ENCODE measurements at places on chromosomes 6 and 20.

DNA sequence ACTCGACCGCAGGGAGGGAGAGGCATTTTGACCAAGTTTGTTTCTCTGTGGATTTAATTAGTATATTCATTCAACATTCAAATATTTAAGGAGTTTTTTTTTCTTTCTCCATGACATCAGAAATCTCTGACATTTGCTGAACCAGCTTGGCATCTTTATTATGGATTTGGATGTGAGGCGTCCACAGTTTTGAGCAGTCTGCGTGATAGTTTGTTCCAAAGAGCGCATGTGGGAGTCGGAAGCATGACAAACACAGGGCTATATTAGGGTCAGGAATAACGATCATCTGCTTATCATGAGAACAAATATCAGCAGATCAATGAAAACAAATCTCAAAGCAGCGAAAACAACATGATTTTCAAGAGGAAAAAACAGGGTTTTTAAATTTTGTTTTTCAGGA is 373.2 kb downstream of the CDH4 start:
- DNase-seq = no peak

DNA sequence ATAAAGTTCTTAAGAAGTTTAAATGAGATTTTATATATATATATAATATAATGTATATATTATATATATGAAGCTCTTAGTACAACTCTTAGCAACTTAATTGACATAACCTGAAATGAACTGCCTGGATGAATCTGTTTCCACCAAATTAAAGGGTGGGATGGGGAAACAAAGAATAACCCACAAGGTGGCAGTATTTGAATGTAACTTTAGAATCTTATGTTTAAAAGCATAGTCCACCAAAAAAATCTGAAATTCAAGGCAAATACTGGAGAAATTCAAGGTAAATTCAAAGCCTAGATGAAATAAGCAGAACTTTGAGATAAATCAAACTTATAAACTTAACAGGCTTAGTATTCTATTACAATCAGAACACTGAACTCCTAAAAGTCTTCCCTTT is 4.4 kb upstream of the IBTK start:
- peak; percentile 8 for DNase-seq

DNA sequence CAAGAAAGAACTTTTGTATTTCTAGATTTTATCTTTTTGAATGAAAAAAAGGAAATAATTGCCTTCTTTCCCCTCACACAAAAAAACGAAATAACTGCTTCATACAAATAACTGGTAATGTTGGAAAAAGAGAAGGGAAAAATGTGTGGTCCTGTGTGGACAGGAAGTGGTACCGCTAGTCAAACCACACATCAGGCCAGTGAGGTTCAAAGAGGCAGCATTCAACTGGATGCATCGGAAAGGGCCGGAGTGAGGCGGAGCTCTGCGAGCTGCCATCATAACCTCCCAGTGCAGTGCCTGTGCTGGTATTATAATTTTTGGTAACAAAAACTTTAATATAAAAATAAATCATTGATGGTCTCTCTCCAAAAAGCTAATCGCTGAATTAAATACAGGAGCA is 111.2 kb downstream of the IRF4 start:
- DNase-seq = no peak

DNA sequence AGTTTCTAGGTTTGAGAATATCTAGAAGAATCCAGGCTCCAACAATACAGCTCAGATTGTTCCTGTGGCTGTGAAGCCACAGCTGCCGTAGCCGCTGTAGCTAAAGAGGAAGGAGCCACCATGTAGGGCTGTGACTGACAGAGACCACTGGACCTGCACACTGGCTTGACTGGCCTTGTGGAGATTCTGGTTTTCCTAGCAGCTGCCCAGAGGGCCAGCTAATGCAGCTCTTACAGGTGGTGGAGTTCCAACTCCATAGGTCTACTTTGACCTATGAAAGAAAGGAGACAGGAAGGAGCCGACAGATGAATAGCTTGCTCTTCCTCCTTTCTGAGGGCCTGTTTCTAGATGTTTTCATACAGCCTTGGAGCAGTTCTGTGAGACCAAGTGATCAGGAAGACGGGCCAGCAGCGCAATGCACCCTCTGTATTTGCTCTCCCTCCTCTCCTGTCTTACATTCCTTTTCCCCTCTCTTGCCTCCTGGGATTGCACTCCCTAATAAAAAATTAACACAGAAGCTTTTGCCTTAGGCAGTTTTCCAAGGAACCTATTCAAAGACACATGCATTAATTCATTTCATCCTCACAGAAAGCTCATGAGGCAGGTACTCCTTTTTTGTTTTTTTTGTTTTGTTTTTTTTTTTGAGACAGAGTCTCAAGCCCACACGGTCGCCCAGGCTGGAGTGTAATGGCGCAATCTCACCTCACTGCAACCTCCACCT is 51.8 kb upstream of the MYB start:
- DNase-seq = no peak

DNA sequence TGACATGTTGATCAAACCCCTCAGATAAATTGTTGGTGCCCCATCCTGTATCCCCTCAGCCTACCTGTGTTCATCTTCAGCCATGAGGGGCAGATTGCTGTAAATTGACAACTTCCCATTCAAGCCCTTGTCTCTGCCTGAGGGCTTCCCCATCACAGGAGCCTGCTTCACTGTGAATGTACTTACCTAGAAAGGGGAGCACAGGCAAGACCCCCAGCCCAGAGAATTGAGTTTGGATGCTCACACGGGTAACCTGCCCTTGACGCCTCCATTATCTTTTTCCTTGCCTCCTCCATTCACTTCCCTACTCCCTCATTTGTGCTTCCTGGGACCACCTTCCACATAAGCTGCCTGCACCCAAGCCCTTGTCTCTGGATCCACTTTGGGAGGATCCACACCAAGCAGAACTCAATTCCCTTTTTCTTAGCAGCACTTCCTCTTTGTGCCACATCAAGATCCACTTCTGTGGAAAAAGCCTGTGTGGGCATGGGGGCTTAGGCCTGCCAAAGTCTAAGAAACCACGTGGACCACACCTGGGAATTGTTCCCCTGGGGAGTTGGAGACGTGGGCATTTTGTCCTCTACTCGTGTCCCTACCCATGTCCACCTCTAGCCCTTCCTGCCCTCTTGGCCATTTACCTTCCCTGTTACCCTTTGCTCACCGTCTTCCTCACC is 103.4 kb upstream of the FOXA2 start:
- DNase-seq = no peak

DNA sequence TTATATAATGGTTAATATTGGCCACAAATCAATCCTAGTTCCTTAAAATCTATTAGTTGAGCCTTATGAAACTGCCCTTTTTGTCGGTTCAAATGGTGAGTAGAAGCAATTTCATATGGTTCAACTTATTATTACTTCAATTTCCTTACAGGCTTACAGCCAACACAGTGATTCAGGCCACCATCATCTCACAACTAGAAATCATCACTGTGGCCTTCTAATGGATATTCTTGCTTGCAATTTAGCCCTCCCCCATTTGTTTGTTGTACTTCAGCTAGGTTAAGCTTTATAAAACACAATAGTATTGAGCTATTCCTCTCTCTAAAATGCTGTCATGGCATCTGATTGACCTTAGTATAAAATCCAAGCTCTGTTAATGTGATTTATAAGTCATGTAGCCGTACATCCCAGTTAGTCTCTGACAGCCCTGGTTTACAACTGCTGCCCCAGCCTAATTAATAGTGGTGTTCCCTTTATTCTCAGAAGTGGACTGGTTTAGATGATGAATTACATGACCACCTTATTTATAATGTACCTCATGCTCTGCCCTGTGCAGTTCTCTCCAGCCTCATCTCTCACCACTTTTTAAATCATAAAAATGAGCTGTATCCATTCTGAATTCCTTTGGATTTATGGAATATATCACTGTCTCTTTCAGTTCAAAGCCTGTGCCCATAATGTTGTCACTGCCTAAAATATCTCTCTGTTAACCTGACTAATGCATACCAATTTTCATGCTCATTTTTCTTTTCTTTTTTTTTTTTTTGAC is 36.7 kb downstream of the LAMA2 start:
- no peak for DNase-seq

DNA sequence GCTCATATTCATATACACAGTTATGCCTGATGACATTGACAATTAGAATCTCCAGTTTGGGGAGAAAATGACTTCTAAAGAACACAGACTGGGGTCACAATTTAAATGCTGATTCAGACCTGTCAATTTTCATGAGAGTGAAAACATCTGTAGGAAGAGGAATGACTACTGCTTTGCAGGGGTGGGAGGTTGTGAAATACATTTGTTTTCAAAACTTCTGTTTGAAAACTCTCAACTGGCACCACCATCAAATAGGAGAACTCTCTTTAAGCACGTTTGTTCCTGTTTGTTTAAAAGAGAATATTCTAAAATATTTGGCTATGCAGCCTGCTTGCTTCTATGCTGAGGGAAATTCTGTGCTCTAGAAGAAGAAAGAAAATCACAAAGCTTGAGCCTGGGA is 50.8 kb upstream of the ADGRF5 start:
- no peak for DNase-seq

DNA sequence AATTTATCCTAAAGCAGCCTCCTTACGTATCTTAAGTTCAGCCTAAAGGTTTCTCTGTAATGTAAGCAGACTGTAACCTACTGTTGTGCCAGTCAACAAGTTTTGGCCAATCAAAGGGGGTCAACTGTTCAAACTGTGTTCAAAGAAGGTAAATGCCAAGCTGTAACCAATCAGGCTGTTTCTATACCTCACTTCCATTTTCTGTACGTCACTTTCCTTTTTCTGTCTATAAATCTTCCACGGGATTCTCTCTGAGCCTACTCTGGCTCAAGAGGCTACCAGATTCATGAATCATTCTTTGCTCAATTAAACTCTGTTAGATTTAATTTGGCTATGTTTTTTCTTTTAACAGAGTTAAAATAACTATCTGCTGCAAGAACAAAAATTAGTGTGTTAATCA is 5.1 kb upstream of the CALHM6 start:
- no peak for DNase-seq

- peak; percentile 19 for DNase-seq
Observed at GRCh38 chr6:7243179-7243981, 69.6 kb downstream of the SSR1 start.

- DNase-seq = no peak
Observed at GRCh38 chr20:44392776-44393607, 37.5 kb downstream of the HNF4A start.

GRCh38 chr20:51894201-51894600 is 91.9 kb upstream of the SALL4 start:
- DNase-seq = no peak

DNA sequence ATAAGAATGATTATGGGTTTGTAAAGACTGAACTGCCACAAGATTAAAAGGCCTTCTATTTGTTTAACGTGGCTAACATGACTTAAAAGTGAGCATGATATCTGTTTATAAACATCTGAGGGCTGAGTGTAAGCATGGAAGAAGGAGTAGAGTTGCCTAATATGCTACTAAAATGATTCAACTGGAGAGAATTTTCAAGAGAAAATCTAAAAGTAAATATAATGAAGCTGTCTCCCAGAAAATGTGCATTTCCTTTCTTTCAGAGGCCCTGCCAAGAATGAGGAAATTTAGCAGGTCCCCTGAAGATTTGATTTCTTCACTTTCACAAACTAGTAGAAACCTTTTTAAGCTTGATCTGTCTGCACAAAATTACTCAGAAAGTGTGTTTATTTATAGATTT is 4.2 kb upstream of the EYA4 start:
- DNase-seq = no peak

DNA sequence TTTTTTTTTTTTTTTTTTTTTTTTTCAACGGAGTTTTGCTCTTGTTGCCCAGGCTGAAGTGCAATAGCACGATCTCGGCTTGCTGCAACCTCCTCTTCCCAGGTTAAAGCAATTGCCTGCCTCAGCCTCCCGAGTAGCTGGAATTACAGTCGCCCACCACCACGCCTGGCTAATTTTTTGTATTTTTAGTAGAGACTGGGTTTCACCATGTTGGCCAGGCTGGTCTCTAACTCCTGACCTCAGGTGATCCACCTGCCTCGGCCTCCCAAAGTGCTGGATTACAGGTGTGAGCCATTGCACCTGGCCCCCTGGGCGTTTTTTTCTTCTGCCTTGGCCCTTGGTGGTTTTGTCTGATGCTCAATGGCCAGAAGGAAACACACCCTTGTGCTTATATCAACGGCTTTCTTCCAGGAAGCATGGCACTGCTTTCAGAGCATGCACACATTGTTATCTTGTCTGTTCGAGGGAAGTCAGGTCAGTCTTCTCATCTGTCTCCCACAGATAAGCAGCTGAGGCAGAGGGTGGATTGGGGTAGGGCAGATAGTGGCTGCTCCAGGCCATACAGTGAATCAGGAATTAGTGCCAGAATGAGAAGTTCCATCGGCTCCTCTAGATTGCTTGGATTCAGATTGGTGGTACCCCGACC is 203.1 kb downstream of the TSHZ2 start:
- DNase-seq = no peak

GRCh38 chr20:60402189-60403058 is 444.2 kb downstream of the CDH26 start:
- DNase-seq = no peak

GRCh38 chr20:10075606-10076005 is 40.8 kb downstream of the ANKEF1 start:
- DNase-seq = no peak

DNA sequence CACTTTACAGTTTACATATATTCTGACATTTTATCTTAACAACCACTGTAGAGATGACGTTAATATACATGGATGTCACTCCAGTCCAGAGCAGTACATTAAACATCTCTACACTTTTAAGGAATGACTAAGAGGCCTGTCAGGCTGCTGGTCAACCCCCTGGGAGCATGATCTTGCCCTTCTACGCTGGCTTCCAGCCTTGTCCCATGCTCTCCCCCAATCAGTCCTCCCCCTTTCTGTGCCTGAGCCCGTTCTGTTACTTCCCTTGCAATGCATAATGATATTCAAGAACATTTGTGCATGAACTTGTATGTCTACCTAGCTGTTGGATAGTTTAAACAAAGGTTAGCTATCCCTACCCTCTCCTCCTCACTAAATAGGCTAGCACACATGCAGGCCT is 40.5 kb upstream of the PLCB4 start:
- no peak for DNase-seq

- no peak for DNase-seq
Observed at GRCh38 chr6:141700819-141701218, 431.9 kb upstream of the GJE1 start.

DNA sequence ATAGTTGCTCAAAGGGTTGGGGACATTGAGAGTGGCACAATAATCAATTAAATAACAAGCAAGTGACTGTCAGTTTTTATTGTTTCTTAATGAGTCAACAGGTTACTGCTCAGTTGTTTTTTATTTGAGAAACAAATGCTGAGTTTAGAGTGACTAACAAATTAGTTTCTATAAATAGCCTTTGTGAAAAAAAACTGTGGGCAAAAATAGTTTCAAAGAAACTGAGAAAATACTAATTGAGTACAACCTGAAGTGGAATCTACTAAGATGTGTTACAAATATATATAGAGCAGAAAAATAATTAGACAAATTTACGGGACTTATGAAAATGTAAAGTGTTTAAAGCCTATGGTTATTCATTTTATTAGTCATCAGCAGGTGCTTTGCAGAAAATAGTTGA is 22.3 kb downstream of the BEND6 start:
- DNase-seq = no peak

- no peak for DNase-seq
Observed at GRCh38 chr6:73606428-73606827, 47.4 kb downstream of the SLC17A5 start.
